ENCODE measurements at places on chromosomes 1 and 21. TPM values are rescaled to one million over a fixed set of nuclear protein-coding genes. Genes with fewer than 3 reads are reported as not detected.
A peak's percentile ranks its signal among the peaks of the same experiment; 100 is the strongest.

DNA sequence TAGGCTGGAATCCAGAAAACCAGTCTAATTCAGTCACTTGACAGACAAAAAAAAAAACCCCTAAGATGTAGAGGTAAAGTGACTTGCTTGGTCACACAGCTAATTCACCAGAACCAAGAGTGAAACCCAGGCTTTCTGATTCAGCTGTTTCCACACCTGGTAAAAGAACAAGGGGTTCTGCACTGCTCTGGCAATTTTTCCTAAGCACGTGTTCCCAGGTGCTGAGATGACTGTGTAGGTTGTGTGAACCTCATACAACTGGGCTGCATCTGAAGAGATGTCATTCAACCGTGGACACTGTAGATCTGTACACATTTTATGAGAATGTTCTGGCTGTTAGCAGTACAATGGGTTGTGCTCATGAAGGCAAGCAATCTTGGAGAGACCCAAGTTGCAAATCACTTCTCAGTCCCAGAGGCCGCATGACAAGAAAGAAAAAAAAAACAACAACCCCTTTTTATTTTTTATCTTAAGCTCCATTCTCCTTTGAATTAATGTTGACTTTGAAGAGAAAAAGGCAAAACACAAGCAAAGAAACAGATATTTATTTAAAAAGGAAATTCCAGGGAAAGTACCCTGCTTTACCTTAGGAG, 95.4 kb downstream of the INTS7 start:
- H3K4me1 ChIP-seq: no peaks in the 10 kb centered on the region
- no peaks in the 10 kb centered on the region for H3K36me3 ChIP-seq
- H3K27me3 ChIP-seq: no peaks in the 10 kb centered on the region
- H3K27ac ChIP-seq: no peak overlapping the region
- DNase-seq: no peak
- no peak overlapping the region for H3K4me3 ChIP-seq

DNA sequence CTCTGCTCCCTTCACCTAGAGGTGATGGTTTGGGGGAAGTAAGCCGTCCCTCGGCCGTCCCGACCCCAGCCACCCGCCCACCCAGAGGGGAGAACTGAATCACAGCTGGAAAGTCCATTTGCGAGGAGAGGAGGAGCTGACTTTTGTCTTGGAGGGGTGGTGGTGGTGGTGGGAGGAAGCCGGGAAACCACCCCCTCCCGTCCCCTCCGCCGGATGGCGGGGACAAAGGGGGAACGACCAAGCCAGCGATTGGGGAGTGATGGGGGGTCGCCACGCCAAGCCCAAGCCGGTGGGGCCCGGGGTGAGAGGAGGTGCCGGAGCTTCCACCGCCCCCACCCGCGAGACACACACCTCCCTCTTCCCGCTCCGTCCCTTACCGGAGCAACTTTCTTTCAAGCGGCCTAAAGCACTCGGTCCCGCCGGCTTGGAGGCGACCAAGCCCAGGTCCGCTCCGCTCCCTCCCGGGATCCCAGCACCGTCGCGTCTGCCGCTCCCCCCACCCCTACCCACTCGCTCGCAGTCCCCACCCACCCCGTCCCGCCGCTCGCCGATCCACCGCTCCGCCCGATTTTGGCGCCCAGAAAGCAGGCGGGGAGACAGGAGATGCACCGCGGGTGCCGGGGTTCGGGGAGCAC, 540 bp downstream of the ARHGEF2 start:
- no peaks in the 10 kb centered on the region for H3K27me3 ChIP-seq
- peak overlapping the region; percentile 93 for H3K27ac ChIP-seq
- peak overlapping the region; percentile 88 for H3K4me3 ChIP-seq
- H3K36me3 ChIP-seq: no peaks in the 10 kb centered on the region

DNA sequence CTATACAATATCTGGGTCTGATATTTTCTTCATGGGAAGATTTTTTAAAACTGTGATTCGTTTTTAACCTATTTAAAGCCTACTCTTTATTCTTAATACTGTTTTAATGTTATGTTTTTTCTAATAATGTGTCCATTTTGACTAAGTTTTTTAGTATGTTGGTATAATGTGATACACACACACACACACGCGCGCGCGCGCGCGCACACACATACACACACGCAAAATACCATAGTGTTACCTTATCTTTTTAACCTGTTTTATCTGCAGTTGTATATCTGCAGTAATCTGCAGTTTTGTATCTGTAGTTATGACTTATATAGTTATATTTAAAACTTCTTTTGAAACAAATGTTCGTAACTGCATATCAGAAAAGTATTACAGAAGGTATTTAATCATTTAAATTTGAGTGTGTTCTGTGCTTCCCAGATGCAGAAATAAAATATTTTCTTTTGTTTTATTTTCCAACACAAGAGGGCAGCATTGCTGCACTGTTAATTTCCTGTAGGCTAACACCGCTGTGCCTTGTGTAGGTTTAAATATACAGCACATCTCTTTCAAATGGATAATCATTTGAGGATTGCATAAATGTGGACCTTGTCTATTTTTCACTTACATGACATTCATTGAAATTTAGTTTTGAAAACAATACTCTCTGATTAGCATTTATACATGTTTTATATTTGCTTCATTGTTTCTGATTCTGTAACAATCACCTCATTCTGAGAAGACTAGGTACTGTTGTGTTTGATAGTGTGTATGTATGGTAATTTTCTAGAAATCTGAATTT, 166.1 kb downstream of the PDE4B start:
- H3K4me3 ChIP-seq: no peak overlapping the region
- H3K4me1 ChIP-seq: peaks cover 12% of the 10 kb centered on the region
- no peak overlapping the region for H3K27ac ChIP-seq
- H3K36me3 ChIP-seq: no peaks in the 10 kb centered on the region
- no peak for DNase-seq
- H3K27me3 ChIP-seq: no peaks in the 10 kb centered on the region

GRCh38 chr21:27372381-27372780, 405.5 kb upstream of the ADAMTS5 start:
- no peaks in the 10 kb centered on the region for H3K4me1 ChIP-seq
- H3K36me3 ChIP-seq: no peaks in the 10 kb centered on the region
- no peak overlapping the region for H3K27ac ChIP-seq
- no peak overlapping the region for H3K4me3 ChIP-seq

The ZNF683 gene
- not detected for total RNA-seq

DNA sequence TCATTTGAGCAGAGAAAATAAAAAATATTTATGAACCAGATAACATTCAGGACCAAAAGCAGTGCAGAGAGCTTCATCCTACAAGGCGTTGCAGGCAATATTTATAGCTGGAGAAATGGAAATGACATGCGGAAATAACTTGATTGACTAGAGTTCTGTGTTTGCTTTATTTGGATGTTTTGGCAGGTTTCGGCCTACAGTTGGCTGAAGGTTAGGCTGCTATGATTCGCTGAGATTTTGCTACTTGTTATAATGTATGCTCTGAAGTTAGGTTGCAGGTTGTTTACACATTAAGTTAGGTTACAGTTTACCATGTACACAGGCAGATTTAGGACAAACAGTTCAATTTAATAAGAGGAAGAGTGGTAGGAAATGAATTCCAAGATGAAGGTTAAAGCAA, 632 bp upstream of the OR13G1 start:
- H3K36me3 ChIP-seq: no peaks in the 10 kb centered on the region
- H3K27ac ChIP-seq: no peak overlapping the region
- H3K27me3 ChIP-seq: no peaks in the 10 kb centered on the region
- no peak overlapping the region for H3K4me3 ChIP-seq
- DNase-seq: no peak

- H3K27me3 ChIP-seq: no peaks in the 10 kb centered on the region
- H3K4me3 ChIP-seq: no peak overlapping the region
- no peaks in the 10 kb centered on the region for H3K4me1 ChIP-seq
Measured at GRCh38 chr1:111559736-111560279, 56.4 kb upstream of the ADORA3 start.

The EPS8L3 gene
- not detected for total RNA-seq

- no peak for DNase-seq
- no peaks in the 10 kb centered on the region for H3K27me3 ChIP-seq
- H3K4me3 ChIP-seq: no peak overlapping the region
- no peak overlapping the region for H3K27ac ChIP-seq
Measured at GRCh38 chr1:237007147-237007881, 3.1 kb upstream of the MT1HL1 start.

- H3K4me3 ChIP-seq: no peak overlapping the region
- H3K4me1 ChIP-seq: peaks cover 50% of the 10 kb centered on the region
Measured at GRCh38 chr1:181106479-181106878, 18.0 kb downstream of the IER5 start.

The LCE6A gene
- total RNA-seq: not detected

DNA sequence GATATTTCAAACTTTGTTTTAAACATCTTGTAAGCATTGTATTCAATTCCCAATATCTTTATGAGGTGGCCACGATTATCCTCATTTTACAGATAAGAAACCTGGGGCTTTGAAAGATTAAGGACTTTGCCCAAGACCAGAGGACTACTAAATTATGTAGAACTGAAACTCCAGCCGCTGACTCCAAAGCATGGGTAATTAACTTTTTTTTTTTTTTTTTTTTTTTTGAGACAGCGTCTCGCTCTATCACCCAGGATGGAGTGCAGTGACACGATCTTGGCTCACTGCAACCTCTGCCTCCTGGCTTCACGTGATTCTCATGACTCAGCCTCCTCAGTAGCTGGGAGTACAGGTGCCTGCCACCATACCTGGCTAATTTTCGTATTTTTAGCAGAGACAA, 68.7 kb downstream of the ALG14 start:
- H3K4me3 ChIP-seq: no peak overlapping the region
- H3K27ac ChIP-seq: no peak overlapping the region
- no peak for DNase-seq
- H3K36me3 ChIP-seq: no peaks in the 10 kb centered on the region
- no peaks in the 10 kb centered on the region for H3K27me3 ChIP-seq
- H3K4me1 ChIP-seq: no peaks in the 10 kb centered on the region

The CD34 gene
- 38.5 TPM for total RNA-seq

The PLA2G2F gene
- total RNA-seq: not detected

The SYT6 gene
- not detected for total RNA-seq

GRCh38 chr1:172941471-172941870, 109.3 kb downstream of the TNFSF18 start:
- H3K27me3 ChIP-seq: no peaks in the 10 kb centered on the region
- no peaks in the 10 kb centered on the region for H3K4me1 ChIP-seq
- H3K36me3 ChIP-seq: no peaks in the 10 kb centered on the region

GRCh38 chr1:9886092-9886742, 23.9 kb downstream of the CTNNBIP1 start:
- no peaks in the 10 kb centered on the region for H3K27me3 ChIP-seq
- no peak overlapping the region for H3K4me3 ChIP-seq
- no peaks in the 10 kb centered on the region for H3K36me3 ChIP-seq
- no peaks in the 10 kb centered on the region for H3K4me1 ChIP-seq
- DNase-seq: no peak
- H3K27ac ChIP-seq: no peak overlapping the region

DNA sequence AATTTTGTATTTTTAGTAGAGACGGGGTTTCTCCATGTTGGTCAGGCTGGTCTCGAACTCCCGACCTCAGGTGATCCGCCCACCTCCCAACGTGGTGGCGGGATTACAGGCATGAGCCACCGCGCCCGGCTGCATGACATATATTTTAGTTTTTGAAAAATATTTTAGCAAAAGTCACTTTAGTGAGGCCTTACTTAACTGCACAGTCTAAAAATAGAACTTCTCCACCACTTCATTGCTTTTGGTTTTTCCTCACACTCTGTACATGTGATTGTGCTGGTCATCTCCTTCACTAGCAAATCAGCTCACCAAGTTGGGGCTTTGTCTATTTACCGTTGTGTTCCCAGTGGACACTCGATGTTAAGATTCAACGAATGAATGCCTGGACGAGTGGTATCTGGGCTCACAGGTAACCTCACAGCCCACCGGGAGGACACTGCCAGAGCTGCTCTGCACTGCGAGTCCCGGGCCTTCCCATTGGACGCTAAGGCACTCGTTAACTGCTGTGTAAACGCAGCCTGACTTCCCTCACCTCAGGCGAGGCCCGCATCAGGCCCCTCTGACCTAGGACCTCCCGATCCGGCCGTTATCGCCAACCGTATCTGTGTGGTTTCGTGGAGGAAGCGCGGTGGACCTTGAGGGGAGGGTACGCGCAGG, 14.0 kb upstream of the ZNF692 start:
- no peaks in the 10 kb centered on the region for H3K36me3 ChIP-seq
- peak overlapping the region; percentile 96 for H3K27ac ChIP-seq
- peak overlapping the region; percentile 84 for H3K4me3 ChIP-seq
- peak; percentile 34 for DNase-seq

The ZBTB18 gene
- 6.9 TPM for total RNA-seq

GRCh38 chr1:233389893-233390292, 62.4 kb downstream of the MAP3K21 start:
- DNase-seq: no peak
- no peaks in the 10 kb centered on the region for H3K27me3 ChIP-seq
- H3K4me1 ChIP-seq: no peaks in the 10 kb centered on the region

DNA sequence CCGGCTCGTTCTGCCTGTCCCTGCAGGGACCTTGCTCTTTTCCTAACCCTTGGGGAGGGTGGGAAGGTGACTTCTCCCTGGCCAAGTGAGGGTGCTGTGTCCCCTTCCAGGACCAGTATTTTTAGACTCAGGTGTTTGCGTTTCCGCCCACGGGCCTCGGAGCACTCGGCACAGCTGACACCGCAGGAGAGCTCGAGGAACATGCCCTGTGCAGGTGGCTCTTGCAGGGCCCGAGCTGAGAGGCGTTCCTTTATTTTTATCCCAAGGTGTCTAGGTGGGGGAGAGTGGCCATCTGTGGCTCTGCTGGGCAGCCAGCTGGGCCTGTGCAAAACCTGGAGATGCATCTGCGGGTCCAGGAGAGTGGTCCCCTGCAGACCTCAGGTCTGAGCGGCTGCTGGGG, 16.0 kb downstream of the PLCH2 start:
- no peaks in the 10 kb centered on the region for H3K27me3 ChIP-seq
- H3K36me3 ChIP-seq: no peaks in the 10 kb centered on the region
- DNase-seq: no peak
- H3K4me3 ChIP-seq: no peak overlapping the region
- no peak overlapping the region for H3K27ac ChIP-seq

- no peak overlapping the region for H3K27ac ChIP-seq
- H3K36me3 ChIP-seq: no peaks in the 10 kb centered on the region
- H3K4me1 ChIP-seq: no peaks in the 10 kb centered on the region
- H3K27me3 ChIP-seq: no peaks in the 10 kb centered on the region
- no peak for DNase-seq
Measured at GRCh38 chr1:179376223-179376622, 10.5 kb downstream of the AXDND1 start.

DNA sequence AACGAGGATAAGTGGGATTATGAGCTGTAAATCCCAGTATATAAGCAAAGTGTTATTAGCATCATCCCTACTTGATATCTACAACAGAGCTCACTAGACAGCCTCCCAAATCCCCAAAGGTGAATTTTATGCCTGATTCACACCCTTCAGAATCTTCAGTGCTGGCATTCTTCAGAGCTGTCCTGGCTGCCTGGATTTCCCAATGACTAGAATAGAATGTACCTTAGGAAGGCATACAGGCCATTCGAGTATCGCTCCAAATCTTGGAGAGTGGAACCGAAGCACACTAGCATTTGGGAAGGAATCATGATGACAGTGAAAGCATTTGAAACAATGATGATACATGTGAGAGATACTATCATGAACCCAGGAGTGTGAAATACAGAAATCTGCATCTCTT, 22.3 kb downstream of the ZBTB40 start:
- H3K27ac ChIP-seq: no peak overlapping the region
- no peaks in the 10 kb centered on the region for H3K36me3 ChIP-seq
- H3K4me3 ChIP-seq: no peak overlapping the region
- no peaks in the 10 kb centered on the region for H3K27me3 ChIP-seq
- DNase-seq: no peak
- peaks cover 6% of the 10 kb centered on the region for H3K4me1 ChIP-seq
